Stimulated activated CD4-positive, alpha-beta T cell treated with anti-CD3 and anti-CD28 coated beads, Interleukin-2, amount 100 ng/mL, for 24 hours (primary cell): ENCODE measurements at places on chromosomes 6 and 20.

- no peak for DNase-seq
Observed at GRCh38 chr6:151502499-151502898, 8.7 kb downstream of the CCDC170 start.

DNA sequence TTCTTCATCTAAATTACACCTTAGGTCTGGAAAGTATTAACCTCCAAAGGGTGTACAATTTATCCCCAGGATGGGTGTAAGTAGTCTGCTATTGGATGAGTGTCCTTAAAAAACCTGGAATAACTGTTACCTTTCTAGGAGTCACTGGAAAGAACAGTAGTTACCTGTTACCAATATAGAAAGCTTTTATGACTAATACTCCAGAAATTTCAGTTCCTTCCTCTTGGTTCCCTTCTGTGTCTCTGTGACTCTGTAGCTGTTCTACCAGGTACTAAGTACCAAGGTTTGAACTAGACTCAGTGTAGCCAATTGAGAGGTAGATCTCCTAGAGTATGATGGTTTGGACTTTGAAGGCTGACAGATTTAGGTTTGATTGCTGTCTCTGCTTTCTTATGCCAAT, 47.0 kb upstream of the TBX18 start:
- no peak for DNase-seq

GRCh38 chr6:35428421-35429149, 23.6 kb upstream of the FANCE start:
- no peak for DNase-seq

- DNase-seq, result peak; percentile 52
Observed at GRCh38 chr20:25750765-25751696, 54.4 kb upstream of the ZNF337 start.

DNA sequence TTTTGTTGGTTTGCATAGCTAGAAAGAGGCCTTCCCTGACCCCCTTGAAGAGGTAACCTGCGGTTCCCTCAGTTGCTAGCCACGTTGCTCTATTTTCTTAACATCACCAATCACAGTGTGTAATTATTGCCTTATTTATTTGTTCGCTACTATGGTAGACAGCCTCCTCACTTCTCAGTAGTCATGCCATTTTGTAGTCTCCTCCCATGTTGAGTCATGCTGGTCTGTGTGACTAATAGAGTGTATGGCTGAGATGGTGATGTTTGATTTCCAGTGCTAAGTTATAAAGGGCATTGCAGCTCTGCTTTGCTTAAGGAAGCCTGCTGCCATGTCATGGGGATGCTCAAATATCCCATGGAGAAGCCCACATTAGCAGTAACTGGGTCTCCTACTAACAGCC, 236.6 kb upstream of the CHD6 start:
- no peak for DNase-seq

GRCh38 chr20:57555457-57556184, 5.3 kb upstream of the PCK1 start:
- DNase-seq, result no peak

DNA sequence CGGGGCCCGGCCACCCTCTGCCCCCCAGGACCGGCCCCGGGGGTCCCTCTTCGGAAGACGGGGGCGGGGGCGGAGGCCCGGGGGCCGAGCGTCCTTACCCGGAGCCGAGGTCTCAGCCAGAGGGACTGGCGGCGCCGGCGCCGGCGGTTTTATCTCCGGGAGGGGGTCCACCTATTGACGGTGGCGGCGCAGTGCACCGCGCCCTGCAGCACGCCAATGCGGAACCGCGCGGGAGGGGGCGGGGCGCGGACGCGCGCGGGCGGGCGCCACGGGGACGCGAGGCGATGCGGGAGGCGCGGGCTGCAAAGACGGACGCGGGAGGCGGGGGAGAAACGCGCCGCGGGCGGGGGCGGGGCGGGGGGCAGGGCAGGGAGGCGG, at the start of gene EEF1A2:
TSS of gene EEF1A2 (minus strand) at position 124 of the 378 bp plus-strand sequence. CDS start 1,320 bp downstream, outside the sequence.
- peak; percentile 47 for DNase-seq

GRCh38 chr6:136440203-136440602, 110.0 kb downstream of the MAP7 start:
- no peak for DNase-seq

- DNase-seq, result no peak
Observed at GRCh38 chr6:149154261-149154821, 163.2 kb upstream of the TAB2 start.

GRCh38 chr20:50992733-50993457, 30.0 kb downstream of the KCNG1 start:
- DNase-seq, result peak; percentile 45

DNA sequence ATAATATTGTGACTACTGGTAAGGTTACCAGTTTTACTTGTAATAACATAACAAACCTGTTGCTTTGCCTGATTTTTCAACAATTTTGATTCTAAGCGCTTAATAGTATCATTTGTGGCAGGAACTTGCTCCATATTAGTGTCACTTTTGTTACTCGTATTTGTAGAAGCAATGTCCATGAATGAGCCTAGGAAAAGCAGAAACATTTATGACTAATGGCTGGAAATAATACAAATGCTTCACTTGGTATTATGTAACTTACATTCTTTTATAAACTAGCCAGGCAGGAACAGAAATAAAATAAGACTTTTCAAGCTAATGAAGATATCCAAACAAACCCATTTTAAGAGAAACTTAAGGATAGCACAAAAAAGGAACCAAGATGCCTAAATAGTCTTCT, 38.9 kb downstream of the MAP3K7 start:
- no peak for DNase-seq

DNA sequence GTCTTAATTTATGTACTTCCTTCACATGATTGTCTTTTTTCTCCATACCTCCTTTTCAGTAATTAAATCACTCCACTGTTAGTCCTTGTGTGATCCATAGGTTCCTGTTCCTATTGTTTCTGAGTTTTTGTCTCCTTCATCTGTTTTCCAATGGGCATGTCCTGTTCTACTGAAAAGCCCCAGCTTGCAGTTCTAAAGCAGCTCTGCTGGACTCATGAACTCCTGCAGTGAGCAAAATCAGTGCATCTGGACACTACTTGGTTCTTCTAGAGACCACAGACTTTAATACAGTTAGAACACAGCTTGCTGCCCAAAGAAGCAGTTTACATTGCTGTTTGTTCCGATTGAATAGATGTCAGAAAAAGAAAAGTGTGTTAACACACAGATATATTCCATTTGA, 593.3 kb upstream of the HS3ST5 start:
- no peak for DNase-seq

DNA sequence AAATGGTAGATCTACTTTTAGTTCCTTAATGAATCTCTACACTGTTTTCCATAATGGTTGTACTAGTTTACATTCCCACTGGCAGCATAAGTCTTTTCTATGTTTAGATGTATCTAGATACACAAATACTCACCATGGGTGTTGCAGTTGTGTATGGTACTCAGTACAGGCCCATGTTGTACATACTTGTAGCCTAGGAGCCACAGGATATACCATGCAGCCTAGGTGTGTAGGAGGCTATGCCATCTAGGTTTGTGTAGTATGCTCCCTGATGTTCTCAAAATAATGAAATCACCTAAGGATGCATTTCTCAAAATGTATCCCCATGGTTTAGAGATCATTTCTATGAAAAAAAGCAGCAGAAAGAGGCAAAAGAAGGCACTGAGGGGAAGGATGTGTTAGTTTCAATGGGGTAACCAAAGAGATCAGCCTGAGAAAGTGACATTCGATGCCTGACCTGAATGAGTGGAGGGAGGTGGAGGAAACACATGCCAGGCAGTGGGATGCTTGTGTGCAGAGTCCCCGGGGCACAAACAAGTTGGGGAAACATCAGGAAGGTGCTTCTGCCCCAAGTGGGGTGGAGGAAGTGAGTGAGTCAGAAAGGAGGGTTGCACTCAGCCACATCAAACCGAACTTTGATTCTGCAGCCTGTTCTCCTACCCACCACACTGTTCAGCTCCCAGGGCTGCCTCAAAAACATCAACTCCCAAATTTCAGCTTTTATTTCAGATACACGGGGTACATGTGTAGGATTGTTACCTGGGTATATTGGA, 191.2 kb downstream of the ZNF217 start:
- no peak for DNase-seq

DNA sequence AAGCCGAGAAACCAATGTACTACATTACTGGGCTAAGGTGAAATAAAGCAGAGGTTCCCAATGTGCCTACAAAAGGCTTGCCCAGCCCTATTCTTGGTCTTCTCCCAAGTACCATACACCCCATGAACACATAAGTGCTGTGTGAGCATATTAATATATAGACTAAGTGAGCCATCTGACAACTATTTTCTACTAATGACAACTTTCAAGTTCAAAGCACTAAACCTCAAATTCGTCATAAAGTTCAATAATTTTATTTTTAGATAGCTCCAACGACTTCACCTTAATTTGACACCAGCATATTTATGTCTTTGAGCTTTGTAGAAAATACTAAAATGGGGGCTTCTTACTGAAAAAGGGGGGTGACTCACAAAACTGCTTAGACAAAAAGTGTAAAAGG, 6.7 kb downstream of the DTNBP1 start:
- DNase-seq, result no peak

- no peak for DNase-seq
Observed at GRCh38 chr6:79440598-79440997, 96.6 kb downstream of the LCA5 start.
